AG04450 (cell line): ENCODE measurements at places on chromosomes 2 and 18.

DNA sequence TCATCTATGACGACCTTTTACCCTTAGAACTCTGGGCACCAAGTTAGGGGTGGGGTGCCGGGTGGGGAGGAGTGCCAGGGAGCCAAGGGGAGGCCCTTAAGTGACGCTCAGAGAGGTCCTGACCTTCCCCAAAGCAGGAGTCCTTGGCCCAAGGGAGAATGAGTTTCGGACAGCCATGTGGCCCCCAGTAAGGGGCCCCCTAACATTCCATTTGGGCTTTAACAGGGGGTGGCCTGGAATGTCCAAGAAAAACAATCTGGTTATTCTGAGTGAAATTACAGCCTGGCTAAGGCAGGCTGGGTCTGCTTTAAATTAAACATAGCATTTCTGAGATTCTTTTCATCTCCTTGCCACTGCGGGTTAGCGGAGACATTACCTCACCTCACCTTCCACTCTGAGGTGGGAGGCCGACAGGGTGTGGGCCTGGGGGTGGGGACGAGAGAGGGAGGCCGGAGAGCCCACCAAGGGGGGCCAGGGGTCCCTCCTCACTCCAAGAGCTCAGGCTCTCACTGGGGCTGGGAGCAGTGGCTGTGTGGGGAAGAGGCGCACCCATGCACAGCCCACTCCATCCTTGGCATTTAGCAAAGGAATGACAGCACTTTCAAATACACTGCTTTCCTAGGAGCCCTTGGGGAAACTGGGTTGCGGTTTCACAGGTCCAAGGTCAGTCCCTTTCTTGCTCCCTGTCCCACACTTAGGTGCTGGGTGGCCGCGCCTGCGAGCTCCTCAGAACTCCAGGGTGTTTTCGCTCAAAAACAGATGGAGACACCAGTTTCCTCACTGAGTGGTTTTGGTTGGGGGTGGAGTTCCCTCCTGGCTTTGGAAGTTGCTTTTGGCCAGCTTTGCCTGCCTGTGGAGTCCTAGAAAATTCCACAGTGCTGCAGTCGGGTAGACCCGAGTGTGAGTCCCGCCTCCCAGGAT lies 107.4 kb downstream of the POLR1A start:
- DNase-seq = peak; percentile 33

DNA sequence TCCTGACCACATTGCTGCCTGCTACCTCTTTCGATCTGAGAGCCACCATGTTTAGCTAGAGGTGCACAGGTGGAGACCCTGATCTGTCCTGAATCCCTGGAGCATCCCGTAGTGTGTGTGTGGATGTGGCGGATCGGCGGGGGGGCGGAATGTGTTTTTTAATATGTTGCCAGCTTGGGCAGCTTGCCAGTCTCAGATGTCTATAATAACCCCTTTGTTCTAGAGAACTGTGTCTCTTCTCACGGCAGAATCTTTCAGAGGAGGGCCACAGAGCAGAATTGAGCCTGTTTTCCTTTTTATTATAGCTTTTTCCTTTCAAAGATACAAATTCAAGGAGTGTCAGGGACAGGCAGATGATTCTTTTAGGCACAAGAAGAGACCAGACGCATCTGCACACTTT lies 934.1 kb upstream of the KLHL29 start:
- DNase-seq = no peak

DNA sequence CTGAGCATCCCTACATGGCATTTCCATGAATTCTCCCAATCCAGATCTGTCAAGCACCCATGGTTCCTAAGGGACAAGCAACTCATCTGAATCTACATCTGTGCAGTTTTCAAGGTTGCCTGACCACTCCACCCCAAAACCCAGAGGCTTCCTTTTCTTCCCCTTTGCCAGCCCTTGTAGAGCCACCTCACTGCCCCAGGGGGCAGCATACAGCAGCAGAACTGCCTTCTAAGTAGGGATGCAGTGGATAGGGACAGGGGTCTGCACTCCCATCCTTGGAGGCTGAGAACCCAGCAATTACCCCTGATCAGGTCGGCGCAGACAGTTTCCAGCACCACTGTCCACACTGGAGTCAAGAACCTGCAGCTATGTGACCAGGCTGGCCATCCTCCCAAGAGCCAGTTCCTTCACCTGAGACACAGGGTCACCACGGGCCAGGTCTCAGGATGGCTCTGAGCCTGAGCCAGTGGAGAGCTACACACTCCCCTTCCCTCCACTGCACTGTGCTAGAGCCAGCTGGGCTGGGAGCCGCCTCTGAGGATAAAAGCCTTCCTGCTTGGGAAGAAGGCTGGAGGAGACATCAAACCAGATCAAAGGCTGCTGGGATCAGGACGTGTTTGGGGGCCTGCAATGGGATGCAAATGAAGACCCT lies 283.1 kb downstream of the CELF4 start:
- no peak for DNase-seq

DNA sequence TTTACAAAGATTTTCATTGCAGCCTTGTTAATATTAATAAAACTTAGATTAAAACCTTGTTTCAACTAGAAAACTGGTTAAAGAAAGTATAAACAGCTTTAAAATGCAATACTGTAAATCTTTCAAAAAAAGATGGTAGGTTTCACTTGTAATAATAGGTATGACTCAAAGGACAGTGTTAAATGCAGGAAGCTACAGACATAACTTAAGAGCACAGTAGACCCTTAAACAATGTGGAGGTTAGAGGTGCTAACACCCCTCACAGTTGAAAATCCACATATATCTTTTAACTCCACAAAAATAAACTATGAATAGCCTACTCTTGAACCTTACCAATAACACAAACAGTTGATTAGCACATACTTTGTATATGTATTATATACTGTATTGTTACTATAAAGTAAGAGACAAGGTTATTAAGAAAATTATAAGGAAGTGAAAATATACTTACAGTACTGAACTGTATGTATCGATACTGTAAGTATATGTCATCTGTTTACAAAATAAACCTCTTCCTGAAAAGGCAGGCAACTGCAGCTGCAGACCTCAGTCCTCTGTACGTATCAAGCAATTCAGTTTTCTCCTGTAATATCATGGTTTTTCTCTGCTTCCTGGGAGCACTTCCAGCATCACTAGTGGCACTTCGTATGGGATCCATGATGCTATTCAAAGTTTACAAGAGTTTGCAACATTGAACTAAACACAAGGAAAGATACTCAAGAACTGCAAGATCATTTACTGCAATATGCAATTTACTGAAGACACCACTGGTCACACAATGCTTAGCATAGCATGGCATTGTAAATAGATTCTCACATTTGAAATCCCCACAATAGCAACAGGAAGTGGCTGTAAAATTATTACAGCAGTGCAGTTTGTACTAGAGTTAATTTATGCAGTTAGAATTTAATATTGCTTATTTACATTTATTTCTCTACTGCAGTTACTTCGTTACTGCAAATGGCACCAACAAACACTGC lies 610.5 kb upstream of the LRRTM4 start:
- DNase-seq = no peak

DNA sequence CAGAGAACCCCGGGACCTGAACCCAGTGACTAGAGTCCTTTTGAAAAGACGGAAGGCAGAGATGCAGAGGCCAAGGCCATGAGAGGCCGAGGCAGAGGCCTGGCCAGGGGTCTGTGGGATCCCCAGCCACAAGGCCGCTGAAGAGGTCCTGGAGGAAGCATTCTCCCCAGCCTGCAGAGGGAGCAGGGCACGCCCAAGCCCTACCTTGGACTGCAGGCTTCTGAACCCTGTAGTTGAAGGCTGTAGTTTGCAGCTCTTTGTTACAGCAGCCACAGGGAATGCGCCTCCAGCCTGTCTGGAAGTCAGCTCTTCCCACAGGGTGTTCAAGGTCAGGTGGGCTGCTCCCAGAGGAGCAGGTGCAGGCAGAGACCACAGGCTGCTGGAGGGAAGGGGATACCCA lies 22.1 kb upstream of the PXDN start:
- DNase-seq = no peak

DNA sequence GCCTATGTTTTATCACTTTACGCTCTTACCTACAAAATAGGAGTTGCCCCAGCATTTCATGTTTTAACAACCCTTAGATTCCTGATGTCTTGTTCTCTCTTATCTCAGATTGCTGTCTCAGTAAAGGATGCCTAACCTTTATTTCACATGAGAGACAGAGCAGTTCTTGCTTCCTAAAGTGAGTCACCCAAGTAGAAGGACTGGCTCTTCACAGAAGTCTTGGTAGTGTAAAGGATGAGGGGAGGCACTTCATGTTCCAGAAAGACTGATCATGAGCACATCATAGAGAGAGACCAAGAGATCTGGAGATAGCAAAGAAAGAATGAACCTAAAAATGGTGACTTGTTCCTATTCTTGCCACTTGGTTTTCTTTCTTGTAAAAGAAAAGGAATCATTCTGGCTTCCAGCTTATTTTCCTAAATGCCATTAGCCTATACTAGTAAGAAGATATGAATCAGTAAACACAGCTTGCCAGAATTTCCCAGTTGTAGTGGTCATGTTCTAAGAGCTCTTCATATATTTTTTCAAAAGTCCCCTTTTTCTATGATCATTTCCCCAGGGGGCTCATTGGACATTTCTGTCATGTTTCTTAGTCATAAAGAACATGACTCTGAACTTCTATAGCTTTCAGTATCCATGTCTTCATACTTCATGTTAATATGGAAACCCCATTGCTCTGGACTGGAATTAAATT lies 54.9 kb downstream of the MAPRE2 start:
- DNase-seq = no peak

DNA sequence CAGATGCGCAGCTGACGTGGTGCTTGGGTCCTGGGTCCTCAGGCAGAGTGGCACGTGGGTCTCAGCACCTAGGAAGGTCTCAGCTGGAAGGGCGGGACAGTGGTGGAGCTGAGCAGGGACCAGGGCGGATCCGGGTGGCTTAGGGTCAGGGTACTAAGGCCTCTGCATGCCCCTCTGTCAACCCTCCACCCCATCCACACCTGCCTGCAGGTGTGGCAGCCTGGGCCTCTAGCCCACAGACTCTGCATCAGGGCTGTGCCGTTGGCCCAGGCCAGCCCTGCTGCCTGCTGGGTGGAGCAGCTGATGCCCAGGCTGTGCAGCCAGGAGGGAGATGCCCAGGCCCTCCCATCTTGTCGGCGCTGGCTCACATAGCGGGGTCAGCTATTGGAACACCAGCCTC lies 24.6 kb upstream of the OTOS start:
- DNase-seq = no peak
